ENCODE measurements at places on chromosomes 6 and 20. TPM values are rescaled to one million over a fixed set of nuclear protein-coding genes. Genes with fewer than 3 reads are reported as not detected.

- H3K27ac ChIP-seq, result no peak overlapping the region
- no peak for DNase-seq
- H3K4me1 ChIP-seq, result no peaks in the 10 kb centered on the region
- no peak overlapping the region for H3K4me3 ChIP-seq
- H3K27me3 ChIP-seq, result peaks cover 7% of the 10 kb centered on the region
- no peaks in the 10 kb centered on the region for H3K36me3 ChIP-seq
Measured at GRCh38 chr6:163744256-163744925, 329.9 kb downstream of the QKI start.

DNA sequence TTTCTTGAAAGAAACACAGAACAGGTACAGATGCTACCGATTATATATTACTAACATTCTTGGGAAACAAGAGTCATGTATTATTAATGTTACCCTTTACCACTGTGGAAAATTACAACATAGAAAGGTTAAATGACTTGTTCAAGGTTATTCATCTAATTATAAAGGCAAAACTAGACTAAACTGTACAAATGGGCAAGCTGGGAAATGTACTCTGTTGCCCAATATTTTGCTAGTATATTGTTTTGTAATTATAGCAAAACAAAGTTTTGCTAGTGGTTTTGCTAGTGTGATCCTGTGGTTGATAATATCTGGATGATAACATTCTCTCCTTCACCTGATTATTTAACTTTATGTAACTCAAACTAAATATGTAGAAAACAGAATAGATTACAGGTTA is 96.5 kb downstream of the TINAG start:
- DNase-seq, result no peak
- H3K36me3 ChIP-seq, result no peaks in the 10 kb centered on the region
- no peaks in the 10 kb centered on the region for H3K27me3 ChIP-seq
- no peaks in the 10 kb centered on the region for H3K4me1 ChIP-seq

GRCh38 chr6:151285122-151285521 is 45.4 kb downstream of the AKAP12 start:
- peaks cover 11% of the 10 kb centered on the region for H3K4me1 ChIP-seq
- peaks cover 49% of the 10 kb centered on the region for H3K27me3 ChIP-seq
- H3K27ac ChIP-seq, result no peak overlapping the region
- H3K4me3 ChIP-seq, result peak overlapping the region; percentile 22
- no peaks in the 10 kb centered on the region for H3K36me3 ChIP-seq
- no peak for DNase-seq

- no peaks in the 10 kb centered on the region for H3K27me3 ChIP-seq
- H3K27ac ChIP-seq, result no peak overlapping the region
- no peak overlapping the region for H3K4me3 ChIP-seq
- no peaks in the 10 kb centered on the region for H3K4me1 ChIP-seq
- no peak for DNase-seq
- H3K36me3 ChIP-seq, result no peaks in the 10 kb centered on the region
Measured at GRCh38 chr20:12598894-12599293, 409.9 kb upstream of the SPTLC3 start.

DNA sequence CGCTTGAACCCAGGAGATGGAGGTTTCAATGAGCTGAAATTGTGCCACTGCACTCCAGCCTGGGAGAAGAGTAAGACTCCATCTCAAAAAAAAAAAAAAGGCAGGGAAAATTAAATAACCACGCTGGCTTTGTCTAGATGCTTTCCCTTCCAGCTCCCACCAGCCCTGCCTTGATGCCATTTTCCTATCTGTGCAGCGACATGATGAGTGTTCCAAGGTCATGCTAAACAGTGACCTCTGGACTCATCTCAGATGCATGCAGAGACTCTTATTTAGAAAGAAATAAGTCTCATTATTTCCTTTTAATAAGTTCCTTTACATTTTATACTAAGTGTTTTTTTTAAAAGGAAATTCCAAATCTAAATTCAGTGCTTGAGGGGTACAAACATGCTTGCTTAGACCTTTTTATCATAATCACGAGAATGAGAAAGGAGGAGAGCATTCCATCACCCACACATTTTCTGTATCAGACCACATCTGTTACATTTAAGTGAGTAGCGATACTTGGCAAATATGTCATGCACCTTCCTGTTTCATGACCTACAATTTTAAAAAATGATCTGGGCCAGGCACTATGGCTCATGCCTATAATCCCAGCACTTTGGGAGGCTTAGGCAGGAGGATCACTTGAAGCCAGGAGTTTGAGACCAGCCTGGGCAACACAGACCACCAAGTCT is 101.1 kb upstream of the RREB1 start:
- H3K36me3 ChIP-seq, result no peaks in the 10 kb centered on the region
- DNase-seq, result no peak
- H3K27me3 ChIP-seq, result no peaks in the 10 kb centered on the region
- no peak overlapping the region for H3K4me3 ChIP-seq
- no peak overlapping the region for H3K27ac ChIP-seq
- H3K4me1 ChIP-seq, result no peaks in the 10 kb centered on the region

DNA sequence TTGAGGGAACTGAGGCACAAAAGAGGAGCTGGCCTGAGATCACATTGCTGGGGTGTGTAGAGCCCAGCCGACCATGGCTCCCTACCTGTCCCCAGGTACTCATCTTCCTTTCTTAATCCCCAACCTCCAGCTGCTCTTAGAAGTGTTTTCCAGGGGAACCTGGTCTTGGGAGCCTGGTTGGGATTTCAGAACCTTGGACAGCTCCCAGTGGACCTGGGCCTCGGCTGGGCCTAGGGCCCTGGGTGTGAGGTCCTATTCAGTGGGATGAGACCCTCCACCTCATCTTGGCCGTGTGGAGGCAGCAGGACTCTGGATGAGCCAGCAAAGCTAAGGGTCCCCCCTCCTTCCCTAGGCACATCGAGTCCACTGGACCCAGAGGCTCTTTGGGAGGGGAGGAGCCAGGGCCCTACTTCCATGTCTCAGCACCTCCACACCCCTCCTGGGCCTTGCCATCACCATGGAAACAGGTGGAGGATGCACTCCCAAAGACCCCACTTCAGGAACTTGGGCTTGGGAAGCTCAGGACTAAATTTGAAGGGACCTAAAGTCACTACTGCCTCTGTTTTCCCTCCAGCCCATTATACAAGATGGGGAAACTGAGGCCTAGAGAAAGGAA is 38.5 kb downstream of the DLGAP4 start:
- no peak overlapping the region for H3K4me3 ChIP-seq
- no peaks in the 10 kb centered on the region for H3K4me1 ChIP-seq
- peak; percentile 2 for DNase-seq
- H3K27me3 ChIP-seq, result no peaks in the 10 kb centered on the region
- H3K27ac ChIP-seq, result no peak overlapping the region

GRCh38 chr6:170206851-170207431 is 83.9 kb downstream of the DLL1 start:
- no peak overlapping the region for H3K27ac ChIP-seq
- H3K4me1 ChIP-seq, result peaks cover 3% of the 10 kb centered on the region
- H3K27me3 ChIP-seq, result peaks cover 6% of the 10 kb centered on the region
- no peaks in the 10 kb centered on the region for H3K36me3 ChIP-seq
- H3K4me3 ChIP-seq, result no peak overlapping the region

GRCh38 chr20:64104667-64105451 is 2.5 kb downstream of the NPBWR2 start:
- H3K27me3 ChIP-seq, result peaks cover 26% of the 10 kb centered on the region
- no peaks in the 10 kb centered on the region for H3K36me3 ChIP-seq
- DNase-seq, result peak; percentile 48
- H3K4me1 ChIP-seq, result peaks cover 19% of the 10 kb centered on the region

DNA sequence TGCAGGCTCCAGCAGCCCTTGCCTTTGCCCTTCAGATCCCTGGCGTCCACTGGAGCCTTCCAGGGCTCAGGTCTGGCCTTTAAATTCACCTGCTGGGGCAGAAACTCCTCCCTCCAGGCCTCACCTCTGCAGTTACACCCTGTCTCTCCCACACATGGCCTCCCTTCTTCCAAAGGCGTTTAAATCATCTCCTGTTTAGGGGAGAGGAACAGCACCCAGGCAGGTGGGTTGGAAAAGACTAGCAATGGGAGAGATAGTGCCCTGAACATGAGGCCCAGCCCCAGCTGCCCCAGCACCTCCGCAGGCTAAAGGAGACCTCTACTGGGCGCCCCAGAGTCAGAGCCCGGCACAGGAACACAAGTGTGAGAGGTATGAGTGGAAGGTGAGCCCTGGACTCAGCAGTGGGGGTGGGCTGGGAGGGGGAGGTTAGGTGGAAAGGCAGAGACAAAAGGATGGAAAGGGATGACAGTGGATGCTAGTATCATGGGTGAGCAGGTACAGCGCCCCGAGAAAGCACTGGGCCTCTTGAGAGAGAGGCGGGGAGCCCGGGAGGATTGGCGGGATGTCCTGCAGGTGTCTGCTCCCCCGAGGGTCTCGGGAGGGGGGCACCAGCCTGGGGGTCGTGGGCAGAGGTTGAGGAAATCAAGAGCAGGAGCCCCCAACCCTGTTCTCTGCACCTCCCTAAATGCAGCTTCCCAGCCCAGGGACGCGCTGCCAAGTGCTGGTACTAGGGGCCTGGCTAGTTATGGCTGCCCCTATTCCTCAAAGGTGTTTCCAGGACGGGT is at the start of gene CST9:
TSS of gene CST9 (minus strand) at position 51 of the 785 bp plus-strand sequence. CDS start 53 bp downstream, outside the sequence.
- peak within 1 kb of the TSS; percentile 80 for H3K27ac ChIP-seq
- no peaks in the 10 kb centered on the region for H3K27me3 ChIP-seq
- peaks cover 4% of the 10 kb centered on the region for H3K4me1 ChIP-seq
- H3K36me3 ChIP-seq, result no peaks in the 10 kb centered on the region
- no peak for DNase-seq

DNA sequence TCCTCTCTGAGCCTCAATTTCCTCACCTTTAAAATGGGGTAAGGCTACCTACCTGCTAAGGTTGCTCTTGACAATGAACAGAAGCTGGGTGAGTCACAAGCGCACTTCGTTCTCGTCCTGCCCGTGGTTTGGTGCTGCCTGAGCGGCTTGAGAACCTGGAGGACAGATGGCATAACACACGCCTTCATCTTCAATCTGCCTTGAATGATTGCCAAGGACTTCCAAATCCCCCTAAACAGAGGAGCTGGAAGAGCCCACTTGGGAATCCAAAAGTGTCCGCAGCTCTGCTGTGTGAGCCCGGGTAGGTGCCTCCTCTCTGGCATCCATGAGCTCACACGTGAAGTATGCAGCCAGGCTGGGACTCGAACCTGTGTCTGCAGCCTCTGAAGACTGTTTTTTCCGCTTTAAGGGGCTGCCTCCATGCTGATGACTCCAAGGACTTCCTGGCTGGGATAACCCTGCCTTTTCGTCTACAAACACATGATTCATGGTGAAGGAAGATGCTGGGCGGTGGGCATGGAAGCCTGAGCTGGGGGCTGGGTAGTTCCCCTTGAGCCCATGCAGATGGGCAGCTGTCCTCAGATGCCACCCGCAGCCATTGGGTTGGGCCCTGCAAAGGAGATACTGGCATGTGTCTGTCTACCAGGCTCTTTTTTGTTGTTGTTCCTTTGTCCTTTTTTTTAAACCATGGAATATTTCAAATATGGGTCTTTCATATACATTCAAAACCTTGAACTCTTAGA is 25.3 kb upstream of the CSNK2A1 start:
- no peak for DNase-seq
- no peak overlapping the region for H3K27ac ChIP-seq
- peaks cover 45% of the 10 kb centered on the region for H3K27me3 ChIP-seq
- H3K36me3 ChIP-seq, result no peaks in the 10 kb centered on the region
- H3K4me1 ChIP-seq, result peaks cover 4% of the 10 kb centered on the region
- H3K4me3 ChIP-seq, result no peak overlapping the region

GRCh38 chr6:21594416-21595281 is 1.1 kb downstream of the SOX4 start:
- peak overlapping the region; percentile 94 for H3K4me3 ChIP-seq
- no peaks in the 10 kb centered on the region for H3K36me3 ChIP-seq
- peak overlapping the region; percentile 89 for H3K27ac ChIP-seq
- peaks cover 32% of the 10 kb centered on the region for H3K4me1 ChIP-seq
- H3K27me3 ChIP-seq, result peaks cover 18% of the 10 kb centered on the region
- peak; percentile 8 for DNase-seq

DNA sequence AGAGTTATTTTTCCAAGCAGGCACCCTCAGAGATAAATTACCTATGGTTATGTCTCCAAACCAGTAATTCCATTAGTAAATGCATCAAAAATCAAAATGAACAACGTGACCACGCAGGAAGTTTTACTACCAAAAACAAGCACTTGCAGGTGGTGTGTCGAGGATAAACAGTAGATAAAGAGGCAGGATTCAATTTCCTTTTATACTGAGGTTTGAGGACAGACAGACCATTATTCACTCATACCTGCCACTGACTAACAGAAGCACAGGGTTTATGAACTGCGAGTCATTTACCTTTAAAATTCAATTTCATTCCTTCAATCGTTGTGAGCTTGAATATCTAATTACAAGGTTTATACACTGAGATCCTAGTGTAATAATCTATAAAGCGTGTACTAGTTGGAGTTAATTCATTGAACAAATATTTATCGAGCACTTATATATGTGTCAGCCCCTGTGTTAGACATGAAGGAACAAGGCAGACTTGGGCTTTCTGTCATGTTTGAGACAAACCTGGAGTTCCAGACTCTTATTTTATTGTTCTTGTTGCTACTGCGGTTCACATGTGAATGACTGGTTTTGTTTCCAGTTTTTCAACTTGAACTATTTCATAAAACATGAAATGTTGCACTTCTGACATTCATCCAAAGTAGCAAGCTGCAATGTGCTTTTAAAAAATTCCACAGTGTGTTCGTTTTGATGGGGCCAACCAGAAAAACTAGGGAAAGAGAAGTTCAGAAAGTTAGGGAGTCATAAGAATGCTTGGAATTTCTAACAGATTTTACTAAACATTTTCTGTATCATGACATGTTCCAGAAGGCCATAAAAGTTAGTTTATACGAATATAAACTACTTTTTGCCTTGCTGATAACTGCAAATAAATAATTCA is 205.6 kb downstream of the UST start:
- no peaks in the 10 kb centered on the region for H3K36me3 ChIP-seq
- no peak overlapping the region for H3K27ac ChIP-seq
- DNase-seq, result no peak
- H3K27me3 ChIP-seq, result peaks cover 5% of the 10 kb centered on the region
- no peaks in the 10 kb centered on the region for H3K4me1 ChIP-seq

DNA sequence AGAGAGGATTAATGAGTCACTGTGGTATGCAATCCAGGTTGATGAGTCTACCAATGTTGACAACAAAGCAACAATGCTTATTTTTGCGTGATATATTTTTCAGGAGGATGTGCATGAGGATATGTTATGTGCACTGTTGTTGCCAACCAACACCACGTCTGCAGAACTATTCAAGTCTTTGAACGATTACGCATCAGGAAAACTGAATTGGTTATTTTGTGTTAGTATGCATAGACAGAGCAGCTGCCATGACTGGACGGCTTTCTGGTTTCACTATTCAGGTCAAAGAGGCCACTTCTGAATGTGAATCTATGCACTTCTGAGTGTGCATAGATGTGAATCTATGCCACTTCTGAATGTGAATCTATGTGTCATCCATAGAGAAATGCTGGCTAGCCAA is 134.0 kb upstream of the GRIK2 start:
- no peak overlapping the region for H3K27ac ChIP-seq
- H3K4me3 ChIP-seq, result no peak overlapping the region
- no peak for DNase-seq

The QKI gene
- total RNA-seq, result 65.7 TPM

The ANGPT4 gene
- total RNA-seq, result not detected

The MYB gene
- total RNA-seq, result 20.9 TPM

The OR12D3 gene
- total RNA-seq, result not detected

The BTN2A1 gene
- 63.6 TPM for total RNA-seq

The MRS2 gene
- 22.1 TPM for total RNA-seq

The HLA-DMA gene
- total RNA-seq, result 39.7 TPM

The SCUBE3 gene
- not detected for total RNA-seq

The PRPH2 gene
- total RNA-seq, result 0.33 TPM

The F13A1 gene
- total RNA-seq, result 1.3 TPM

All from naive thymus-derived CD8-positive, alpha-beta T cell (primary cell).